Activated CD4-positive, alpha-beta T cell treated with anti-CD3 and anti-CD28 coated beads, Interleukin-2, amount 10 ng/mL, durations not matched to agents 7 days and 5 days (primary cell): ENCODE measurements at places on chromosomes 3 and 15.

DNA sequence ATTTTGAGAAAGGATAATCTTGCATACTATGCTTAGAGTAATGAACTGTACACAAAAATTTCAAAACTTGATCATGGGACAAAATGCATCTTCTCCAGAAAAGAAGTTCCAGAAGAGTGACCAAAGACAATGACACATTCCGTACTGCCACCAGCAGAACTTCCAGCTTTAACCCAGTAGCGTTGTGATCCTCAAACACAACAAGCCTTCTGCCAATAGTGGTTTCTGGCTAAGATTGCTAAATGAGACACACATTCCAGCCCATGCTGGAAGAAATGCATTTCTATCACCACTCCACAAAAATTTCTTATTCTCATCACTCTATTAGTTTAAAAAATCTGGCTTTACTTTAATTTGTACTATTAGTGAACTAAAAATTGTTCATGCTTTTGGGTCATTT lies 334.9 kb downstream of the TBC1D5 start:
- no peak for DNase-seq

- no peak for DNase-seq
Observed at GRCh38 chr3:57700737-57701136, 7.9 kb upstream of the DENND6A start.

GRCh38 chr3:171306631-171307030 lies 153.6 kb downstream of the TNIK start:
- DNase-seq, result no peak

- no peak for DNase-seq
Observed at GRCh38 chr3:18189282-18190050, 235.7 kb downstream of the SATB1 start.

DNA sequence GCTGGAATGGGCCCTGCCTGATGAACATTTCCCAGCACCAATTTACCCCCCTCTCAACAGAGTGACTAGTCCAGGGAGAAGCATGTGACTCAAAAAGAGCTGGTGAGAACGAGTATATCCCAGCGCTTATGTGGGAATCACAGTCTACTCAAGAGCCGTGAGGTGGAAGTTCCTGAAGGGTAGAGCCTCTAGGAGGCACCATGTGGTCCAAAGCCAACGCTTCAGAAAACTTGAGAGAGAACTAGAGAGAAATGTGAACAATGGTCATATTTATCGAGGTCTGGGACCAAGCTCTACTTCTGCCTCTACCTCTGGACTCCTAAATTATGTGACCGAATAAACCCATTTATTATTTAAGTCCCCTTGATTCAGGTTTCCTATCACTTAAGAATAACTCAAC lies 111.0 kb upstream of the RAP2B start:
- DNase-seq, result no peak

- no peak for DNase-seq
Observed at GRCh38 chr3:129617381-129618185, 11.1 kb upstream of the PLXND1 start.

DNA sequence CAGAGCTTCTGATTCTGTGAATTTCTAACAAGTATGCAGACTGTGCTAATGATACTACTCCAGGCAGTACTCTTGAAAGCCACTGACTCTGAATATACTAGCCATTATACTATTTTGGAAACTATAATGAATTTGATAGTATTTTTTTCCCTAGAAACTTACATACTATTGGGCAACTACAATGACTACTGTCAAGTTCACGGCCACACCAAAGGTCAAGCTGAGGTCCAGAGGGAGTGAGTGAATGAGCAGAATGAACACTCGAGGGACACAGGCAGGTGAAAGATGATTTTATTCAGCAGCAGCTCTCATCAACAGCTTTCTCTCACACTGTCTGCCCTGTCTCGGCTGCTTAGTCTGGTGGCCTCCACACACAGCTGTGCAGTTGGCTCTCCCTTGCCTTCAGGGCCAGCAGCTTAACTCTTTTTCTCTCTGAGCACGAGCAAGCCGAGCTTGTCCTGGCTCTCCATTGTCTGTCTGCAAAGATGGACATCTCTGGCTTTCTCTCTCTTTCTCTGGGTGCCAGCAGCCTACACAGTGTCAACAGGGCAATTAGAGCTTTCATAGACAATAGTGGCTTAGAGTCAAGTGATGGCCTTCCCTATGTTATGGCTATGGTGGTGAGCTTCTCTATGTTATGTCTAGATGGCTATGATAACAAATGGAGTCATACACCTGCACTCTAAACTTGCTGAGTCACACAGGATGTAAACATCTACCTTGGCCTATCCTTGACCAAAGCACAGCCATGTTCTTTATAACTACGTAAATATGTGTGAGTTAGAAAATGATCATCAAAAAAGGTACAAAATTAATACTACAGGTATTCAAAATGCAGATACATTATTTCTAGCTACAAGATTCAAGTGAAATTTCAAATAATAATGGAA lies 362.4 kb downstream of the CGGBP1 start:
- no peak for DNase-seq

DNA sequence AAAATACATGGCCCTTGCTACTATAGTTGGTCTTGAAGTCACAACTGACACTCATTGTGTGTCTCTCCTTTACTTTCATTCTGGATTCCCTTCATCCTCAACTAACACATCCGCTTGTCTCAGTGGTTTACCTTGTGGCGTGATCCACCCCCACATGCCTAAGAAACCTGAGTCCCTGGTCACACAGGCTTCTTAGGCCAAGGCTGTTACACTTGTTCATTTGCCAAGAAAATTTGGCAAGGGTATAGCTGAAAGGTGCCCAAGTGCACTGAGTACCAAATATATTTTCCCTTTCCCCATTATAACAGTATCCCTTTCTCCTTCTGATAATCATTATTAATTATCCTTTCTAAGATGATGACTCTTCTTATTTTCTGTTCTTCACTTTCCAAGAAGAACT lies 207.6 kb upstream of the STAC start:
- DNase-seq, result no peak

DNA sequence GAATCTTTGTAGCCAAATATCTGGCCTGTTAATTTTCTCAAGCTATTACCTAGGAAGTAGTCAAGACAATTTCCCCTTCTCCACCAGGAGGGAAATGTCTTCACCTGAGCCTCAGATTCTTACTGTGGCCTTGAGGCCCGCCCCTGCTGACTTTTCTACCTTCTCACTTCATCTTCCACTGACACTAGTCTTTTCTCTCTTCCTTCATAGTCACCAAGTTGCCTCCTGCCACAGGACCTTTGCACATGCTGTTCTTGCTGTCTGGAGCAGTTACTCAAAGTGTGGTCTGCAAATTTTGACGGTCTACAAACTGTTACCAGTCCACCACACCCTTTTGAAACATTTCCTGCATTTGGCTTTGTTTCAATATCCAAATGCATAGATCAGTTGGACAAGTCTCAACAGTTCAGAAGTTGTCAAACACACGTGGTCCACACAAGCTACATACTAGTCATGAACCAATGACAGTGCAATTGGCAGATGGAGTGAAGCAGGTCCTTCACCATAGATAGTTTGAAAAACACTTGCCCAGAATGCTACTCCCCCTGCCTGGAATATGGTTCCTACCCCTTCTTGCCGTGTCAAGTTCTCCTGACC lies 100.5 kb downstream of the OSBPL10 start:
- DNase-seq, result no peak

DNA sequence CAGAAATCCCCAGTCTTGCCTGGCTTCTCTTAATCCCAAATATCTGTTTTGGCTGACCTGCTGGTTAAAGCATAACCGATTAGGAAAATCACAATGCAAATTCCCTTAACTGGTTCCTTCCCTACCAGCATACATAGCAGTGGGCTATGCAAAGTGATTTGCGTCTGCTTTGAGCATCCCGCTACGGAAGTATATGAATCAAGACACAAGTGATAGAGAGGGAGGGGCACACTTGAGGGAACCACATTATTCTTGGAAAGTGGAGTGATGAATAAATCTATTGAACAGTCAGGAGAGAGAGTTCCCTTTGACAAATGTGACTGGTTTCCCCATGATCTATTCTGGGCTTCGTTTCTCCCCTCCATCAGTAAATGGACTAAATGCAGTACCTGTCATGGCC lies 119.6 kb upstream of the C15orf61 start:
- DNase-seq, result no peak

- DNase-seq, result peak; percentile 80
Observed at GRCh38 chr3:126911162-126912026, 71.5 kb upstream of the PLXNA1 start.

DNA sequence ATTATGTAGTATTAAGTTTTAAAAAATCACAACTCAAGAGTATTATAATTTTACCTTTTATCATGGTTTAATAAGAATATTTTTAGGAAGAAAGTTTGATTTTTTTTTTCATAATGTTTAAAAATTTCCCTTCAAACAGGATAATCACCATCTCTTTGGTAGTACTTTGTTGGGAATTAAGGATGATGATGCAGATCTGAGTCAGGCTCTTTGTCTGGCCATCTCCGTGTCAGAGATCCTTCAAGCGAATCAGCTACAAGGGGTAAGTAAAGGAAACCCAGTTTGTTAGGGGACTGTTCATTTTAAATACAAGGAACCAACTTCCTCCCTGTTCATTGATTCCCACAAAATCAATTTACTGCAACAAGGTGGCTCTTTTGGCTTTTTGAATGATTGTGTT lies 36.8 kb upstream of the NIT2 start:
- no peak for DNase-seq
